ENCODE measurements at places on chromosomes 2 and 18.

DNA sequence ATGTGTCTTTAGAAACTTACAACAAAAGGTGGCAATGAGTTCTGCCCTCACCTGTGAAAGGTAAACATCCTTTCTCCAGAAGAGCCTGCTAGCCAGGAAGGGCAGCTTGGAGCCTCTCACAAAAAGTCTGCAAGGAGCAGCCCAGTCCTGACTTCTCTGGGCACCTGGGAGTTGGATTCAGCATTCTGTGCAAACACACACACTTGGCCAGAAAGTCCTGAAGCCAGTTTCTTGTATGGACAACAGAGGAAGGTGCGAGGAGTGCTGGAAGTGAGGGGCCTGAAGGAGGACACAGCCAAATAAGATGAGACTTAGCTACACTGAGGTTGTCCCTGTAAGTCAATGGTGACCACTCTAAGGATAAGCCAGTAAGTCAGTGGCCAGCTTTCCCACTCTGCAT is 52.4 kb upstream of the SLC1A4 start:
- no peak for DNase-seq

DNA sequence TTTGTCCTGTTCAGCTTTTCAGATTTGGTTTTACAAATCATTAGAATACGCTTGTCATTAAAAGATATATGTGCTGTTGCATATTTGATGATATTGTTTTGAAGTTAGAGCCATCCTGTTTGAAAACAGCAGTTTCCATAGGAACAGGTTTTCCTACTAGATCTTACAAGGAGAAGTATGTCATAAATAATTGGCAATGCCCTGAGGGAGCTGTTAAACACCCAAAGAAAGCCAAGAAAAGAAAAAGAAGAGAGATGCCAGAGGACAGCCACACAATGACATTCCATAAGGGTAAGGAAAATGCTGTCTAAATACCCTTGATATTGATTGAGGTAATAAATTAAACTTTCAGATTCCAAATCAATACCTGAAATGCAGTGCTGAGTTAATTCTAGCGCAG is 392.2 kb upstream of the CRIM1 start:
- DNase-seq: no peak

DNA sequence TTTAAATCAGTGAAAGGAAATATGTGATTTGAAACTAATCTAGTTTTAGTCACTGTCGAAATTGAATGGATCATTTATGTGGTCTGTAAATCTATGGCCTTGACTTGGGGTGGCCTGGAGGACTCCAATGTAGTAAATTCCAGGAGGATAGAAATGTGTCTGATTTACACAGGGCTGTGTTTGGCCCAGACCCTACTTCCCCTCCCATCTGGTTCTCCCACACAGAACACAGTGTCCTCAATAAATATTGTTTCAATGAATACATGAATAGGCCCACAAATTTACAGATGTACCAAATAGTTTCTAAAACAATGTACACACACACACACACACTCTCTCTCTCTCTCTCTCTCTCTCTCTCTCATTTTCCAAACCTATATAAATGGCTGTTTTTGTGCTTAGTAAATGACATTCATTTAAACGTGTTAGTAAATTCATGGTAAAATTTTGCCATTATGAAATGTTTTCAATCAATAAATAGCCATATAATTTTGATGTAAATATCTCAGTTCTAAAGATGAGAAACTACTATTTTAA is 1.9 kb downstream of the CCDC68 start:
- no peak for DNase-seq

- no peak for DNase-seq
Measured at GRCh38 chr2:46872902-46873603, 42.6 kb downstream of the MCFD2 start.

GRCh38 chr2:67646714-67647333 is 249.7 kb downstream of the ETAA1 start:
- DNase-seq: no peak

- DNase-seq: no peak
Measured at GRCh38 chr18:50775726-50776125, 44.1 kb downstream of the MRO start.

- no peak for DNase-seq
Measured at GRCh38 chr18:12597760-12598159, 60.1 kb downstream of the SPIRE1 start.

GRCh38 chr2:109396202-109397180 is 217.3 kb downstream of the SEPTIN10 start:
- DNase-seq: no peak

- DNase-seq: no peak
Measured at GRCh38 chr18:79367989-79368388, 27.7 kb upstream of the NFATC1 start.

GRCh38 chr2:9649261-9649660 is 18.5 kb upstream of the YWHAQ start:
- DNase-seq: no peak

GRCh38 chr2:169395821-169396374 is 33.6 kb upstream of the LRP2 start:
- DNase-seq: no peak

DNA sequence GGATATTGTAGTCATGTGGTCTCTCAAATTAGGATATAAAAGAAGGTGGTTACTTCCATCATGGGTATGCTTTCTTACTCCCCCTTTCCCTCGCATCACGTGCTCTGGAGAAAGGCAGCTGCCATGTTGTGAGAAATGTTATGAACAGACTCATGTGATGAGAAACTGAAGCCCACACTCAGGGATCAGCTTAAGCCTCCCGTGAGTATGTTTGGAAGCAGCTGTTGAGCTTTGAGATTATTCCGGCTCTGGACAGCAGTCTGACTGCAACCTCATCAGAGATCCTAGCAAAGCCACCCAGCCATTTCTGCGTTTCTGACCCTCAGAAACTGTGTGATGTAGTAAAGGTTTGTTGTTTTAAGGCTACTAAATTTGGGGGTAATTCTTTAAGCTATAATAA is 700.1 kb downstream of the ADCYAP1 start:
- no peak for DNase-seq

GRCh38 chr2:120510751-120511395 is 164.9 kb downstream of the INHBB start:
- DNase-seq: no peak

DNA sequence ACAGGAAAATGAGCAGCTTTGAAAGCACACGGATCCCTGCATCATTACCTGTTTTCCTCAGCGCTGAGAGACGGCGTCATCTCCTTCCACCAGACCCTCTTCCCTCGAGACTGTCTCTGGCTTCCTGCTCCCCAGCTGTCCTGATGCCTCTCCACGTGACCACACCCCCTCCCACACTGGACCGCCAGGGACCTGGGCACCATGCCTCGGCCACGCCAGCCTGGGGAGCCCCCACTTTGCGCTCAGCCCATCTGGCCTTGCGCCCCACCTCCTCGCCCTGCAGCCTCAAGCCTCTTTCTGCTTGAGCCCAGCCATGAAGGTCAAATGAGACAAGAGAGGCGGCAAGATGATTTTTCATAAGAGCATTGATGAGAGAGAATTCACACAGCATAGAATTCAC is 66.0 kb upstream of the ACKR3 start:
- DNase-seq: no peak

GRCh38 chr18:3796434-3796833 is 346.5 kb downstream of the TGIF1 start:
- no peak for DNase-seq

DNA sequence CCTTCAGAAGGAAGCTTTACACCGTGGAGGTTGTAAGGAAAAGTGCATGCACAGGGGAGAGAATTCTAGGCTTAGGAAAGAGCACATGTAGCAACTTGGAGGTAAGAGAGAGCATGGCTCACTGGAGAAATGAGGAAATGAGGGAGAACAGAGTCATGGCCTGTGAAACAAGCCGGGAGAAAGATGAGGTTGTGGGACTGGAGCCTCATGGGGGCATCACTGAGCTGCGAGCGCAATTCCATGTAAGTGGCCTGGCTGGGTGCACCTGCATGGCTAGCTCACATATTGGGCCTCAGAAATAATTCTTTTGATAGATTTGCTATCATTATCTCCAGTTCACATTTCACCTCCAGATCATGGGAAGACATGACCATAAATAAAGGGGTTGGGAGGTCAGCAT is 785.5 kb upstream of the RAB6C start:
- DNase-seq: no peak

DNA sequence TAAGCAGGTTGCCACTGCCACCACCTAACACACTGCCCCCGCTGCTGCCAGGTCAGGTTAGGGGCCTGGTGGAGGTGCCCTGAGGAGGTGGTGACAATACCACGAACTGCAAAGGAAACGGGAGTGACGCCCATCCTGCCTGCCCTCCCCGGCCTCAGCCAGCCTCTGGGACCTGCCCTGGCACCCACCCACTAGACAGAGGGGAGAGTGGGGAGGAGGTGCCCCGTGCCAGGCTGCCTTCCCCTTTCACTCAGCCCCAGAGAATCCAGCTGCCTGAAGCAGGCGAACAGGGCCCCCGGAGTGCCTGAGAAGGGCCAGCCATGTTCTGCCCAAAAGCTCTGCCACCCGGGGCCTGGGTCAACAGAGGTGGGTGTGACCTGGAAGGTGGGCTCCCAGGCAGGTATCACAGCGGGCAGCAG is 44.5 kb upstream of the FOSL2 start:
- DNase-seq: no peak

DNA sequence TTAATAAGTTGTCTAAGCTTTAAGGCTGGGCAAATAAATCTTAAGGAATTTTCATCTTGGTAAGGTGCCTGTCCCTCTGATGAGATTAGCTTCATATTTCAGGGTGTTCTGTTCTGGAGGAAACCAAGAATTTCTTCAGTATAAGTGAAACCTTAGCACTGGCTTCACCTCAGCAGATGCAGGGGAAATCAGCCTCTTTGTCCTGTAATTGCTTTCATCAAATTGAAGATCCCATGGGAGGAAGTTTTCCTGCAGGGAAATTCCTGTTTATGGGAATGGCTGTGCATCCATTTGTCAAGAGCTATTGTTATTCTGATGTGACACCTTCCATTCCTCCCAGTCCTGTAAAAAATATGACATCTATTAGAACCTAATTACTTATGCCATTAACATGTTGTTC is 174.5 kb downstream of the PTPRM start:
- no peak for DNase-seq

DNA sequence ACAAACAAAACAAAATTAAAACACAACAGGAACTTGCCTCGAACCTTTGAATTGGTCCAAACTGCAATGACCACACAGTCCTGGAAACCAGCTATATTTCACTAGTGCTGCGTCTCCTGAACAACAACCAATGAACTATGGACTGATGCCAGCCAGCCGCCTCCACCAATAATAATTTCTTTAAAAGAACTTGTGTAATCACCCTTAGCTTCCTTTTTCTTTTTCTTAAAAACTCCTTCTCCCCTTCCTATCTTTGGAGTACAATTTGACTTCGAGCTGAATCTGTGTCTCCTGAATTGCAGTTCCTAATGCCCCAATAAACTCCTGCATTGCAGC is 1.6 kb upstream of the CXXC1 start:
- DNase-seq: no peak

DNA sequence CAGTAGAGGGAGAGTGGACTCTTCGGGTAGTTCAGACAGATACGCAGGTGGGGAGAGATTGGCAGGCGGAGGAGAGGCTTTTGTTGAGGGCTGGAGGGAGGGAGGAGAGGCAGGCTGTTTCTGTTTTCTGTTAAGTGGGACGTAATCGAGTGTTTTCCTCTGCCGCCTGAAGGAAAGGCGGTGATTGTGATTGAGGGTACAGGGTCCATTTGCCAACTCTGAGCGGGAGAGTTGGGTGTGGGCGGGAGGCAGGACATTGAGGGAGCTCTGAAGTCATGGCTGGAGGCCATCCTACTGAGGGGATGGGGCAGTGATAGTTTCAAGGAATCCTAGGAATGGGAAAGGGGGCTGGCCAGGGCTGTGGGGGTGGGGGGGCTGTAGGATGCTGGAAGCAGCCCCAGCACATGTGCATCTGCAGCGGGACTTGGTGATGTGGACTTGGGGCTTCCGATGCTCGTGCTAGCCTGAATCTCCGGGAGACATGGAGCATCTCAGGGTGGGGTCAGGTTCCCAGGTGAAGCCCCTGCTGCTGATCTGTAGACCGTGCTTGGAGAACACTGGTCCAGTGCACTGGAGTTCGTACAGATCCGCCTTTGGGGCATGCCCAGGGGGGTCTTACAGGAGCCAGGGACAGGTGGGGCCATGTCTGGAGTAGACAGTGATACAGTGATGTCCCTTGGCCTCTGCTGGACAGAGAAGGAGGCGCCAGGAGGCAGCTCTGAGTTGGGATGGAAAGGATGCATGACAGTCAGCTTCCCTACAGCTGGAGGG is 167.5 kb downstream of the AGAP1 start:
- DNase-seq: no peak

- DNase-seq: no peak
Measured at GRCh38 chr2:71788186-71788525, 334.8 kb downstream of the DYSF start.

- DNase-seq: no peak
Measured at GRCh38 chr2:44925561-44926136, 15.9 kb upstream of the SIX3 start.

DNA sequence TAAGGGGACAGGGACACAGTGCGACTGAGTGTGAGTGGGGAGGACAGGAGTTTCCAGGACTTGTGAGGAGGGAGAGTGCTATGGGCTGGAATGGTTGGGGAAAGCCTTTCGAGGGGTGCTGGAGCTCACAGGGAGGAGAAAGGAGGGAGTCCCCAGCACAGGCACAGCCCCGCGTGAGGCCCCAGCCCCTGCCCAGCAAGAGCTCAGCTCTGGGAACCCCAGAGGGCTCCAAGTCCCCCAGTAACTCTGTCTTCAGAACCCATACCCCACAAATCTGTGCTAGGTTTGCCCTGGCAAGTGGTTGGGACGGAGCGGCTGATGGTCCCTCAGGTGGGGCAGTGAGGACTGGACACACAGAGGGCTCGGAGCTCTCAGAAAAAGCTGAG is 75.4 kb downstream of the SFXN5 start:
- DNase-seq: no peak

DNA sequence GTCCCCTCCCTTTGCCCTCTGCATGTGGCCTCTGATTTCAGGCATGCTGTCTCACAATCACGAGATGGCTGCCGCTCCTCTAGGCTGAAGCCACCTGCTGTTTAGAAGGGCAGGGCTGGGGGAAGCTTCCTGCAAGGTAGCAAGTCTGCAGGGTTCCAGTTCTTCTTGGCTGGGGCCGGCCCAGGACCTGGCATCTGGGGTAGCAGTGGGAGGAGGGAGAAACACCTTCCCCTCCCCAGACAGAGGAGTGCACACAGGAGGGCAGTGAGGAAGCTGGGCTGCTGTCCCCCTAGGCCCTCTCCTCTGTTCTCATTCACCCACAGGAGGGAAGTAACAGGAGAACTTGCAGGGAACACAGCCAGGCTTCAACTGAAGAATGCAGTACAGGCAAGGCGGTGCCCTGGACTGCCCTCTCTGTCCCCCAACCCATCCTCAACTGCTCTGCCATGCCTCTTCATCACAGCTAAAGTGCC is 345.9 kb upstream of the HS6ST1 start:
- no peak for DNase-seq

DNA sequence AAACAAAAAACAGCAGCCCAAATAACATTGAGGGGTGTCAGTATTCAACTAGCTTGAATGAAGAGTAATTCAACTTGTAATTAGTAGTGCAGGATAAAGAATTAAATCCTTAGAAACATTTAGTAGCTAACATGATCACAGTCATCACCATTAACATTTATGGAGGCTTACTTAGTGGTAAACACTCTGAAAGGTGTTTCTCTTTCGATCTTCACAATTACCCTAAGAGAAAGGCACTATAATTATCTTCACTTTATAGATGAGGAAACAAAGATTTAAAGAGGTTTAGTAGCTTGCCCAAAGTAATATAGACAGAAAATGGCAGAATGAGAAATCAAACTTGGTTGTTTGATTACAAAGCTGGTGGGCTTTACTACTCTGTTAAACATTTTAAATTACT is 81.5 kb downstream of the GAREM1 start:
- DNase-seq: no peak

All from nephron progenitor cell (in vitro differentiated cells).